ENCODE measurements at places on chromosomes 1 and 21. TPM values are rescaled to one million over a fixed set of nuclear protein-coding genes. Genes with fewer than 3 reads are reported as not detected.

Gene DNAI4
- 4.6 TPM for total RNA-seq

Gene COP1
- total RNA-seq = 71.1 TPM

Gene IL19
- total RNA-seq = not detected

Gene HMGCS2
- not detected for total RNA-seq

Gene KRTAP21-2
- total RNA-seq = not detected

Gene MXRA8
- 29.8 TPM for total RNA-seq

Gene ARHGEF10L
- 10.6 TPM for total RNA-seq

Gene TMEM125
- total RNA-seq = 19.7 TPM

Gene KCNK2
- total RNA-seq = 0.15 TPM

GRCh38 chr1:54329312-54330003 is 76.7 kb downstream of the SSBP3 start:
- H3K4me3 ChIP-seq = no peak overlapping the region
- H3K36me3 ChIP-seq = peaks cover 73% of the 10 kb centered on the region
- peaks cover 68% of the 10 kb centered on the region for H3K4me1 ChIP-seq
- H3K27ac ChIP-seq = peak overlapping the region; percentile 74
- no peaks in the 10 kb centered on the region for H3K27me3 ChIP-seq
- DNase-seq = peak; percentile 70

GRCh38 chr1:109770331-109771095 is 6.8 kb upstream of the EPS8L3 start:
- H3K4me3 ChIP-seq = no peak overlapping the region
- no peaks in the 10 kb centered on the region for H3K27me3 ChIP-seq
- no peaks in the 10 kb centered on the region for H3K36me3 ChIP-seq
- H3K4me1 ChIP-seq = no peaks in the 10 kb centered on the region

- no peak for DNase-seq
- H3K27ac ChIP-seq = no peak overlapping the region
- H3K36me3 ChIP-seq = no peaks in the 10 kb centered on the region
- no peaks in the 10 kb centered on the region for H3K27me3 ChIP-seq
- no peak overlapping the region for H3K4me3 ChIP-seq
Observed at GRCh38 chr1:210217482-210217881, 15.1 kb upstream of the SERTAD4 start.

- no peak overlapping the region for H3K27ac ChIP-seq
- peaks cover 26% of the 10 kb centered on the region for H3K27me3 ChIP-seq
- H3K4me1 ChIP-seq = no peaks in the 10 kb centered on the region
- no peak for DNase-seq
Observed at GRCh38 chr1:20432891-20433290, 53.1 kb downstream of the CAMK2N1 start.

- H3K27me3 ChIP-seq = no peaks in the 10 kb centered on the region
- DNase-seq = peak; percentile 82
- no peaks in the 10 kb centered on the region for H3K4me1 ChIP-seq
- peak overlapping the region; percentile 90 for H3K4me3 ChIP-seq
- no peaks in the 10 kb centered on the region for H3K36me3 ChIP-seq
Observed at GRCh38 chr1:43531906-43532584, 1.4 kb downstream of the PTPRF start.

DNA sequence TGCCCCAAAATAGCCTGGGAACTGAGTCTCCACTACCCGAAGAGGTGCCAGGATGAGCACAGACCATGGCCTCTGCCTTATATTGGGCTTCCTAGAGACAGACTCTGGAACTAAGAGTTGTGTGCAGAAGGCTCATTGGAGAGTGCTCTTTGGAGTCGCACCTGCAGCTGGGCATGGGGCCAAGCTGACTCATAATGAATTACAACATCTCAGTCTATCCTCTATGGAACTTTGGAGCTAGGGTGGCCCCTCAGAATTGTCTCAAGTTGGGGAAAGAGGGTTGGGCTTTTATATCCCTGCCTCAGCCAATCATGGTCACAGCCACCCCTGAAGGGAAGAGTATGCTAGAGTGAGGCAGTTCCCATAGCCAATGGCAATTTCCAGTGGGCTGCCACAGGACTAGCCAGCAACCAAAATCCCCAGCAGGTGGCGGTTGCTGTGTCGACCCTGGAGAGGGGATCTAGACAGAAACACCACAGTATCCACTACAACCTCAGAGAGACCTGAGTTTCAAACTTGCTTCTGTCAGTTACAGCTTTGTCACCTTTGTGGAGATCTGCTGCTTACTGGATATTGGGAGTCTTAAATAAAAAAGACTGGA is 93.8 kb downstream of the DMRTA2 start:
- H3K36me3 ChIP-seq = no peaks in the 10 kb centered on the region
- no peaks in the 10 kb centered on the region for H3K4me1 ChIP-seq
- H3K27ac ChIP-seq = no peak overlapping the region
- peak; percentile 58 for DNase-seq
- H3K27me3 ChIP-seq = peaks cover 43% of the 10 kb centered on the region

DNA sequence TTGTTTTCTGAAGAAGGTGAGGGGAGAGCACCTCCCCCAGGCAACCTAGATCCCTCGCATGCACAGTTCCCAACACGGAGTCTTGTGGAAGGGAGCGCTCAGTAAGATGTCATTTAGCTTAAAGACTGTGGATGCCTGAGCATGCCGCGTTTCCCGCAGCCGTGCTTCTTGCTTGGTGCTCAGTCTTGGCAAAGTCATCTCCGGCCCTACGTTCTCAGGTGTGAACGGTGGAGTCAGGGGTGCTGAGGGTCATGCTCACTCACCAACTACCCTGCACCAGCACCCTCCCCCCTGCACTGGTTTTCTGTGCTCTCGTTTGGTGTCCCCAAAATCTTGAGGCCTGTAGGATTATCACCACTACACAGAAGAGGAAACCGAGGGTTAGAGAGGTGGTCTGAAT is 202.1 kb downstream of the RHOU start:
- no peaks in the 10 kb centered on the region for H3K36me3 ChIP-seq
- H3K27me3 ChIP-seq = no peaks in the 10 kb centered on the region
- no peak overlapping the region for H3K4me3 ChIP-seq
- H3K4me1 ChIP-seq = peaks cover 9% of the 10 kb centered on the region

DNA sequence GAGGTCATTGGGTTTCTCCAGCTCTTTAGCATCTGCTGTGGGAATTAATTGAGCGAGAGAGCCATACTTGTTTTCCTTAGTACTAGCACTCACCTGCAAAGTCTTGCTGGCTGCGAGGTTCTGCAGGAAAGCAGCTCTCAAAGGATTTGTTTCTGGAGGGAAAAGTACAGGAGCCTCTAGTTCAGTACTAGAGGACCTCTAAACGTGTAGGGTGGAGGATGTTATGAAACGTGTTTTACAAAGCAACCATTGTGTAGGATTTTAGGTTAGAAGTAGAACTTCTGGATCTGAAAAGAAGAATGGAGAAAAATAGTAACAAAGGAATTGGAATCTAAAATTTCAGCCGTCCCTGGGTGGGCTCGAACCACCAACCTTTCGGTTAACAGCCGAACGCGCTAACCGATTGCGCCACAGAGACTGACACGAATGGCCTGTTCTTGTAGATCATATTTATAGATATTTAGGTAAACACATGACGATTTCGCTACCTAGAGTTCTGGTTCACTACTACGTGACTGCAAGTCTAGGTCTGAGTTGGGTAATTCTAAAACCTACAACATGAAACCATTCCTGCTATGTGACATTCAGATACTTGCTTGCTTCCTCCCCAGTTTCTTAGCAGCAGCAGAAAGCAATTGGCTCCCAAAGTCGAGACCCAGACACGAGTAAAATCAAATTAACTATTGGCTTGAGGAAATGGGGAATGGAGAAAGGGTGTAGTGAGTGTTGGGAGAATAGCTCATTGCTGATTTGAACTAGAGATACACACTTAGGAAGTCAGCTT is 60.2 kb upstream of the CFAP126 start:
- H3K36me3 ChIP-seq = no peaks in the 10 kb centered on the region
- H3K27me3 ChIP-seq = peaks cover 64% of the 10 kb centered on the region
- H3K27ac ChIP-seq = no peak overlapping the region
- H3K4me3 ChIP-seq = peak overlapping the region; percentile 84
- DNase-seq = peak; percentile 83

GRCh38 chr1:113983391-113983790 is 4.1 kb downstream of the OLFML3 start:
- peaks cover 7% of the 10 kb centered on the region for H3K4me1 ChIP-seq
- no peak overlapping the region for H3K27ac ChIP-seq
- peaks cover 21% of the 10 kb centered on the region for H3K27me3 ChIP-seq
- no peak overlapping the region for H3K4me3 ChIP-seq

DNA sequence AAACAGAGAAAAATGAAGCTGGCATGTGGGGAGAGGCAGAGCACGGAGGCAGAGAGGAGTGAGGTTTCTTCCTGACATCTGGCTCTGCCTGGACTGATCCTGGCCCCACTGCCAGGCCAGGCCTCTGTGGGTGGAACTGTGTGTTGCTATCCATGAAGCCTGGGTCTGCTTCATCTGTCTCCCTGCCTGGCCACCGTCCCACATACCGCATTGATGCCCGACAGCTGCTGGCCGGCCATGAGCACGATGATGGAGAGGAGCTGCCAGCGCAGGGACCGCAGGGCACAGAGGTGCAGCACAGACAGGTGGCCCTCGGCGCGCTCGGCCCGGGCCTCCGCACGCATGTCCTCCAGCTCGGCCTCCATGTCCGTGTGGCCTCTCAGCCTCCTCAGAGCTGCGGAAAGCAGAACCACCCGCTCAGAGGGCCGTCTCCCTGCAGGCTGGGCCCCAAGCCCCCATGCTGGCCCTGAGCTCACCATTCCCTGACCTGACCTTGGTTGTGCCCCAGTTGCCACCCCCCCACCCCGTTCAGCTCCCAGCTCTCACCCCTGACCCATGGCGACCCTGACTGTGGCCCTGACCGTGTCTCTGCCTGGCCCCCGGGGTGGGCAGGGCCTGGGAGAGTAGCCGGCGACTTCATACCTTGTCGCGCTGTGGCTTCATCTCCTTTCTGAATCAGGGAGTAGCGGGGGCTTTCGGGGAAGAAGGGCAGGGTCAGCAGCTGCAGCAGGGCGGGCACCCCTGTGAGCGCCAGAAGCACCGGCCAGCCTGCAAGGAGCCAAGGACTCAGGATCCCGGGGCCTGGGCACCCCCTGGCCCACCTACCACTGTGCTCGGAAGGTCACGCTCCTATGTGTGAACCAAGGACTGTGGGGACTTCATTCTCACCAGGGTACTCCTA is 11.5 kb downstream of the SLC2A7 start:
- H3K27ac ChIP-seq = no peak overlapping the region
- no peaks in the 10 kb centered on the region for H3K27me3 ChIP-seq
- no peak for DNase-seq
- no peak overlapping the region for H3K4me3 ChIP-seq
- no peaks in the 10 kb centered on the region for H3K4me1 ChIP-seq

DNA sequence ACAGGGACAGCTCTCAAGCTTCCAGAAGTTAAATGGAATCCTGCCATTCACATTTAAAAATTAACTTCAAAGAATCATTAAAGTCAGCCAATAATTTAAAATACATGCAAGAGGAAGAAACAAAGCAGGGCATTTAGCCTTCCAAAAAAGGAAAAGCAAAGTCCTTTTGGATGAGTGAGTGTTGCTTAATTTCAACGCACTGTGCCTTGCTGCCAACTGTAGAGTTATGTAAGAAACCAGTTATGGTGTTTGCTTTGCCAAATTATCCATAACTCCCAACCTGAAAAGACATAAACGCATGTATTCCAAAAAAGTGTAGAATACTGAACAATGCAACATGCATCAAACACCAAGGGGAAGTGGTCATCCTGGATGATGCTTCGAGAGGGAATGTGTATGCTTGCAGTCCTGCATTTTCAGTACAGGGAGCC is 16.1 kb upstream of the KCNE1 start:
- peaks cover 15% of the 10 kb centered on the region for H3K4me1 ChIP-seq
- H3K27me3 ChIP-seq = no peaks in the 10 kb centered on the region
- DNase-seq = no peak
- H3K4me3 ChIP-seq = no peak overlapping the region

DNA sequence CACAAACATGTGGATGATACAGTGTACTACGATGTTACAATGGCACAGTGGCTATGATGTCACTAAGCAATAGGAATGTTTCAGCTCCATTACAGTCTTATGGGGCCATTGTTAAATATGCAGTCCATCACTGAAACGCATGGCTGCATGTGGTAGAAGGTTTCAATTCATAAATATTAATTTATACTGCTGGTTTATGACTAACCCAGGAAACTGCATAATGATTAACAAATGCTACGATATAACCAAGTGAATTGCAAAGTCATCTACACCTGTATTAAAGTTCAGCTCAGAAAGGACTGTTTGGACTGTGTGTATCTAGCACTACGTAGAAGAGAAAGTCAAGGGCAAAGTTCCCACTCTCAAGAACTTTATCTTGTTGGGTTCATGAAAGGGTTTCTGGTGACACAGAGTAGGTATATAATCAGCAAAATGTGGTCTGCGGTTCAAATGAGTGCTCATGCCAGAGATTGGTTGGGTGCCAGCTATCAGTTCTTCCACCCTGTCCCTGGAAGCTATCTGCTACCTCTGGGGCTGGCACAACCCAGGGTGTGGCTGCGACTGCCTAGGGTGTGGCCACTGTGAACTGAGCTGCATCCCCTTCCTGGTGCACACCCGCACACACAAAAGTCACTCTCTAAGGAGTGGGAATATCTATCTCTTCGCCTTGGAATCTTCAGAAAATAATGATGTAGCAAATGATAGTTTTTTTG is 14.8 kb downstream of the MGST3 start:
- no peaks in the 10 kb centered on the region for H3K27me3 ChIP-seq
- peaks cover 9% of the 10 kb centered on the region for H3K36me3 ChIP-seq
- H3K4me1 ChIP-seq = no peaks in the 10 kb centered on the region
- no peak overlapping the region for H3K4me3 ChIP-seq
- no peak for DNase-seq

GRCh38 chr1:28028873-28029654 is 59.3 kb downstream of the EYA3 start:
- no peak overlapping the region for H3K4me3 ChIP-seq
- peaks cover 20% of the 10 kb centered on the region for H3K36me3 ChIP-seq
- no peak for DNase-seq
- no peaks in the 10 kb centered on the region for H3K27me3 ChIP-seq

DNA sequence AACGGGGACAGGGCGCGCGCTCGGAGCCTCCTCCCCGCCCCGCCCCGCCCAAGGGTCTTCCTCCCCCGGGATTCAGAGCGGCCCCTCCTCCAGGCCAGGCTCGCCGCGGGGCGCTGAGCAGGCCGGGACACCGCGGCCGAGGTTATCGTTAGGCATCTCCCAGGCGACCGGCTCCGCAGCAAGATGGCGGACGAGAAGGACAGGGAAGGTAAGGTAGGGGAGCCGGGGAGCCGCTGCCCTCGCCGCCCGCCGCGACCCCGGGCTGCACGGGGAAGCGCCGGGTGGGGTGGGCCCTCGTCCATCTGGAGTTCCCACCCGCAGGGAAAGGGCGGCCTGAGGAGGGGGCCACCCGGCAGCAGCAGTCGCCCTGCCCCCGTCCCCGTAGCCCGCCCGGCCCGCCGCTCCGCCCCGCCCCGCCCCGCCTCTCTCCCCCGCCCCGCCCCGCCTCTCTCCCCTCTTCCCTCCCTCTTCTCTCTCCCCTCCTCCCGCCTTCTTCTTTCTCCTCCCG is 105.9 kb upstream of the HNRNPU start:
- DNase-seq = peak; percentile 96
- H3K27me3 ChIP-seq = no peaks in the 10 kb centered on the region
- peaks cover 2% of the 10 kb centered on the region for H3K4me1 ChIP-seq

Data from endodermal cell (in vitro differentiated cells).